NAMALWA (cell line): ENCODE measurements at places on chromosomes 16 and 17.

GRCh38 chr17:27985306-27985705, 57.2 kb upstream of the NLK start:
- no peak for DNase-seq

GRCh38 chr16:87635541-87636049, 33.3 kb downstream of the JPH3 start:
- peak; percentile 88 for DNase-seq

DNA sequence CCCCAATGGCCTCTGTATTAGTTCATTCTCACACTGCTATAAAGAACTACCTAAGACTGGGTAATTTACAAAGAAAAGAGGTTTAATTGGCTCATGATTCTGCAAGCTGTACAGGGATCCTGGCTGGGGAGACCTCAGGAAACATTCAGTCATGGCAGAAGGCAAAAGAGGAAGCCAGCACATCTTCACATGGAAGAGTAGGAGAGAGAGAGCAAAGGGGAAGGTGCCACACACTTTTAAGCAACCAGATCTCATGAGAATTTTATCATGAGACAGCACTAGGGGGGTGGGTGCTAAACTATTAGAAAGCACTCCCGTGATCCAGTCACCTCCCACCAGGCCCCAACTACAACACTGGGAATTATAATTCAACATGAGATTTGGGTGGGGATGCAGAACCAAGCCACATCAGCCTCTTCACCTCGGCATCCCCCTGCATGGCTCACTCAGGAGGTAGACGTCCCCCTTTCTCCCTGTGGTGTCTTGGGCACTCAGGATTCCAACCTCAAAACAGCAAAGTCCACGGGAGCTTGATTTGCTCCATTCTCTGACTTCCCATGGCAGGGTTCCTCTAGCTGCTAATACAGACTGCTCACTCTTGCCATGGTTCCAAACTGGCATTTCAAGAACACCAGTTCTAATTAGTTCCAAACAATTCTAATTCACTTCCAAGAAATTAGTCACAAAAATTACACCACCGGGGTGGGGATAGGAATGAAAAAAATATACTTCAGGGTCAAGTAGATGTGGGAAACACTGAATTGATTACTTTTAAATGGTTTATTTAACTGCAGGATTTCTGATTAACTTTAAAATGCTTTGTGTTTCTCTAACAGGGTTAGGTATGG, 203.8 kb upstream of the HSBP1 start:
- no peak for DNase-seq

GRCh38 chr16:88384222-88385111, 1.7 kb downstream of the ZNF469 start:
- DNase-seq, result no peak

- no peak for DNase-seq
Observed at GRCh38 chr17:20291853-20292252, 175.5 kb downstream of the LGALS9B start.

DNA sequence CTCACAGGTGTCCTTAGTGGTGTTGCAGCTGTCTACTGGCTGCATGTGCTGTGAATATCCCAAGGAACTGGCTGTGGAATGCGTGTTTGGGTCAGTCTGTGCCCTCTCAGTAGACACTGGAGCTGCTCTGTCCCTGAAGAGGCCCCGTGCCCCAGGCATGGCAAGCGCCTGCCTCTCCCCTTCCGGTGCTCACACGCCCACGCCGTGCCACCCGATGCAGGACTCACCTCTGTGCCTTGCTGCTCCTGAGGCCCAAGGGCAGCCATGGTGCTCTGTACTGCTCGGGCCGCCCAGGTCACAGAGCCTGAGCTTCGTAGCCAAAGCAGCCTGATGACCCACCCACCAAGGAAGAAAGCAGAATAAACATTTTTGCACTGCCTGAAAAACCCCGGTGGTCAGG, 10.0 kb downstream of the RGS11 start:
- DNase-seq, result no peak

GRCh38 chr17:20191056-20191455, 181.9 kb downstream of the SPECC1 start:
- no peak for DNase-seq

- no peak for DNase-seq
Observed at GRCh38 chr17:44688200-44688599, 1.4 kb downstream of the CCDC43 start.

GRCh38 chr17:37708616-37709212, 36.1 kb downstream of the HNF1B start:
- DNase-seq, result no peak

DNA sequence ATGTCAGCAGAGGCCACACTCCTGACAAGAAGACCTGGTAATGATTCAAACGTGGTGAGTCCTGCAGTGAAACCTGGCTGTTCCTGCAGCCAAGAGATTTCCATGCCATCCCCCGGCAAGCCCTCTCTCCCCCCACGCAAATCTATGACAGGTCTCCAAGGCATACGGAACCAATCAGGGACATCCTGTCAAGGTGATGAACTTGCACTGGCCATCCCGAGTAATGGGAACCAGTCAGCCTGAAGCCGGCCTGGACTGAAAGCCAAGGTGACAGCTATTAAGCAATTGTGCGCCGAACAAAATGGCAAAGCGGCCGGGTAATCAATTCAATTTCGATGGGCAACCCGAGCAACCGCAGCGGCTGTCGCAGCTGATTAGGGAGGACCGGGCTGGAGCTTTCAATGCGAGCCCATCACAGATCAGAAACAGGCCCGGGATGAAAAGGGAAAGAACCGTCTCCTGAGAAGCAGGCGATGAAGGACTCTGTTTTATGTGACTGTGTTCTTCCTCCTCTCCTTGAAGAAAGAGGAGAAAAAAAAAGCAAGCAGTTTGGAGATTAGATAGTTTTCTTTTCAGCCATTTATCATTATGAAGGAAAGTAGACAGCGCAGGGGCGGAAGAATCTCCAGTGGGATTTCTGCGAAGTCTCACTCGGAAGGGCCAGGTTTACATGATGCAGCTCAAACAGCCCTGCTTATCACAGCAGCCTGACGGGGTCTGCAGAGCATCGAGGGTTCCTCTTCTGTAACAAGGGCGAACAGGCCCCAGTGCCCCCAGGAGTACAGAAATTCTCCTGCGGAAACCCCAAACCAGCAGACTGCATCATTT, 35.2 kb downstream of the TBX4 start:
- DNase-seq, result no peak

- peak; percentile 17 for DNase-seq
Observed at GRCh38 chr17:30372755-30373154, 6.0 kb upstream of the CPD start.

DNA sequence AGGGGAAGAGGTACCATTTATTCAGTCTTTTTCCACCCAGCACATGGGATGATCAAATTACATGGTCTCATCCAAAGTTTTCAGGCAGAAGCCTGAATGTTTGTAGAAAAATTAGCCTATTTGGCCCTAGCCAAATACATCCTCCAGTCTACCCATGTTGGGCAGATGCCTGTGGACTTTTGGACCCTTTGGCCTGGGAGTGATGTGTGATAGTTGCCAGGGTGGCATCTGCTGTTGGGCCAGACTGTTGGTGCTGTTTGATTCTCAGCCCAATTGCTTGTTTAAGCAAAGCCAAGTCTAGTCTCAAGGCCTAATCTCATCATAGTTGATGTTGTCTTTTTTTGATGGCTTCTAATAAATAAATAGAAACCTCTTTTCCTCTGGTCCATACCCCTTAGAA, 419.0 kb downstream of the CDH13 start:
- DNase-seq, result no peak

DNA sequence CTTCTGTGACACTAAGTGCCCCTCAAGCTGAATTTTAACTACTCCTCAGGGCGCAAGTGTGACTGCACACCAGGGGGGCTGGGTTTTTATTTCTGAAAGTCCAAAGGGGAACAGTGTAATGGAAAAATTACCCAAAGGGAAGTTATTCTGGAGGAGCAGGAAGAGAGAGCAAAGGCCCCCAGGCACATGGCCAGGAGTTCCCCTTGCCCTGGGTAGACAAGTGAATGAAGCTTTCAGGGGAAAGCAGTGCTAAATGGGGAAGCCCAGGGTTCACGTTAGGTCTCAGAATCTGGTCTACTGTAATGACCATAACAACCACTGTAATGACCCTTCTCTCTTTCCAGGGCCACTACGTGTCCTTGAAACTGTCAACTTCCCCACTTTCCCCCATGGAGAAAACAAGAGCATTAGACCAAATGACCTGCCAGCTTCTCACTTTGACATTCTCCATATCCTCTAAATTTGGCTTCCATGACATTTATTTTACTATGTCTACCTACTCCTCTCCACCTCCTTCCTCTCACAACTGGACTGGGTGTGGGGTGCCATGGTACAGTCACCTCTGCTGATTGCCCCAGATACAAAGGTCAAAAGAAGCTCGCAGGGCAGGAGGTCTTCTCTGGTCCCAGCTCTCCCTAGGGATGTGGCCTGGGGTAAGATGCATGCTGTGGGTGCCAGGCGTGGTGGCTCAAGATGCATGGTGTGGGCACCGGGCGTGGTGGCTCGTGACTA, 34.1 kb upstream of the MMP2 start:
- no peak for DNase-seq

- DNase-seq, result no peak
Observed at GRCh38 chr16:79061181-79061580, 539.4 kb downstream of the MAF start.

GRCh38 chr16:68408967-68409366, 39.3 kb downstream of the SMPD3 start:
- no peak for DNase-seq

DNA sequence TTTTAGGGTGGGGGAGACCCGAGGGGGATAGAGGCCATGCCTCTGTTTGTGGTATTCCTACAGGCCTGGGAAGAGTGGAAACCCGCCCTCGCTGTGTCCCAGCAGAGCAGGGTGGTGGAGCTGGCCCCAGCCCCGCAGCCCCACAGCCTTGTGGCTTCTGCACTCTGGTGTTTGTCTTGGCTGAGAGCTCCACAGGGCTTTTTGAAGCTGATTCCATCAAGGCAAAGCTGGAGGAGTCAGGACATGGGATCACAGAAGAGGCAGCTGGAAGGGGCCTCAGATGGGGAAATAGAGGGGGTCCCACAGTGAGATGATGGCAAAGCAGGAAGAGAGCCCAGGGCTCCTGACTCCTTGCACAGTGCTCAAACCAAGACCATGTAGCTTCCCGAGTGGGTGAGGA, 5.0 kb upstream of the WFIKKN2 start:
- DNase-seq, result no peak

- DNase-seq, result no peak
Observed at GRCh38 chr16:56228476-56228875, 37.2 kb downstream of the GNAO1 start.

- DNase-seq, result no peak
Observed at GRCh38 chr17:46769531-46770438, 48.7 kb downstream of the WNT3 start.

GRCh38 chr16:89919535-89920406, 1.1 kb downstream of the MC1R start:
- no peak for DNase-seq

DNA sequence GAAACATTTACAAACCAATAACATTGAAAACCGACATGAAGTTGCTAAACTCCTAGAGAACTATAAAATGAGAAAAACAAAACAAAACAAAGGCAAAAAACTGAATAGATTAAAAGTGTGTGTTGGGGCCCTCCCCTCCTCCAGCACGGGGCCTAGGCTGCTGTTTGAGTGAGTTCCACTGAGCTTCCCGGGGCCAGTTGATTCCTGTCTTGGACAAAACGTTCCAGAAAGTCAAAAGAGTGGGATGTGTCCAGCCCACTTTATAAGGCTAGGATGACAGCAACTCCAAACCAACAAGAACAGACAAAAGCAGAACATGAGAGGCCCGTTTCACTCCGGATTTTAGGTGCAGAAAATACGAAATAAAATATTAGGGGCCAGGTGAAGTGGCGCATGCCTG, 11.6 kb upstream of the CSNK1D start:
- no peak for DNase-seq

DNA sequence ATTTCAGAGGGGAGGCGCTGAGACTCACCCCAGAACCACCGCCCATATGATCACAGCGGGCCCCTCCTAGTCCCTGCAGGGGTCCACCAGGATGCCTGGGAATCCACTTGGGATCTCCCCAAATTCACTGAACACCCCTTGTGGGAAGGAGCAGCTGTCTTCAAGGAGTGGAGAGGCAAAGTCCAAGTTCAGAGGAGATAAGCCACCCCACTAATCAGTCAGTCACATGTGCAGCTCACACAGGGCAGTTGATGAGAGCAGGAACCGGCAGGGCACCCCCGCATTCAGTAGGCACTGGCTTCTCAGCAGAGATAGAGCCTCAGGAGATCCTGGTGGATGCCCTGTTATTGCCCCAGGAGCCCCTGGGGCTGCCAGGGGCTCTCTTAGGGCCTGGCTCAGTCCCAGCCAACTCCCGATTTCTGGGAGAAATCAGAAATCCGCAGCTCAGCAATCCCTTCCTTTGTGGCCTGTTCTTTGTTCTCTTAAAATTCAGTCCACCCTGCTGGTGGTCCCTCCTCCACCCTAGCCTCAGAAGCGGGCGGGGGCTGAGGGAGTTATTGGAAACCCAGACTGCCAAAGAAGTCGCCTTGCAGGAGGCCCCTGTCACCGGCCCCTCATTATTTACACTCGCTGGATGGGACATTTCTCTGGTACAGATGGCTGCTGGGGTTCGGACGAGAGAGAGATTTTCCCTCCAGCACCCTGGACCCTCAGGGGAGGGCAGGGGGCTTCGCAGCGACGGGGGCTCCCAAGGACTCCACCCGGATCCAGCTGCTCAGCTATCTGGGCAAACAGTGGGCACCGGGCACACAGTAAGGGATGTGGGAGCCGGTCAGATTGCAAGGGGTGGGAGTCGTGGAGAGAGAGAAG, 1.8 kb downstream of the CDC42EP4 start:
- no peak for DNase-seq

DNA sequence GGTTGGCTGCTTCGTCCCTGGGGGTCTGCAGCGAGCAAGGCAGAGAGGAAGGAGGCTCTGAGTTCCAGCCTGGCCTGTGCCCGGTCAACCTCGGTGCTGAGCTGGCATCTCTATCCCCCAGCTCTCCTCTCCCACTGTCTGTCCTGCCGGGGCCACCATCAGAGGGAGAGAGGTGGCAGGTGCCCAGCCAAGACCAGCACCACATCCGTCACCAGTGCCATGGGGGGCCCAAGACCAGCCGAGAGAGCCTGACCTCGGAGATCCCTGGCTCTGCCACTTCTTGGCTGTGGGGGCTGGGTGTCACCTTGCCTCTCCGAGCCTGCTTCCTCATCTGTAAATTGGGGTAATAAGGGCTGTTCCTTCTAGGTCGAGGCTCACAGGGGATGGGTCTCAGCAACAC, 560 bp upstream of the P2RX1 start:
- DNase-seq, result no peak

DNA sequence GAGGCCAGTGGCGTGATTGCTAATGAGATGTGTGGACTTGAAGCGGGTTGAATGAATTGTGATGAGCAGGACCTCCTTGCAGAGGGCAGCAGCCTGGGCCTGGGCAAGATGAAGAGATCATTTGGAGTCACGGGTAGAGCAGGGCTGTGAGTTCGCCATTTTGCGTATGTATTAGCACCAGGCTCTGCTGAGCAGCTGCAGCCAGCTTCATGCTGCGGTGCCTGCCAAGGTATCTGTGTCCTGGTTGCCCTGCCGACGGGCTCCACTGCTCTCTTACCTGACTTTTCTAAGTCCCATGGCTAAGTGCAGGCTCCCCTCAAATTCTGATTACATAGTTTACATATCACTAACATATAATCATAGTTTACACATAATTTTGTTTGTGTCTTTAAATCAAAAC, 295.7 kb downstream of the SNX29 start:
- no peak for DNase-seq
